ENCODE measurements at places on chromosomes 16 and 17.

GRCh38 chr16:31376705-31377104 is 16.4 kb upstream of the ITGAD start:
- no peak for DNase-seq

DNA sequence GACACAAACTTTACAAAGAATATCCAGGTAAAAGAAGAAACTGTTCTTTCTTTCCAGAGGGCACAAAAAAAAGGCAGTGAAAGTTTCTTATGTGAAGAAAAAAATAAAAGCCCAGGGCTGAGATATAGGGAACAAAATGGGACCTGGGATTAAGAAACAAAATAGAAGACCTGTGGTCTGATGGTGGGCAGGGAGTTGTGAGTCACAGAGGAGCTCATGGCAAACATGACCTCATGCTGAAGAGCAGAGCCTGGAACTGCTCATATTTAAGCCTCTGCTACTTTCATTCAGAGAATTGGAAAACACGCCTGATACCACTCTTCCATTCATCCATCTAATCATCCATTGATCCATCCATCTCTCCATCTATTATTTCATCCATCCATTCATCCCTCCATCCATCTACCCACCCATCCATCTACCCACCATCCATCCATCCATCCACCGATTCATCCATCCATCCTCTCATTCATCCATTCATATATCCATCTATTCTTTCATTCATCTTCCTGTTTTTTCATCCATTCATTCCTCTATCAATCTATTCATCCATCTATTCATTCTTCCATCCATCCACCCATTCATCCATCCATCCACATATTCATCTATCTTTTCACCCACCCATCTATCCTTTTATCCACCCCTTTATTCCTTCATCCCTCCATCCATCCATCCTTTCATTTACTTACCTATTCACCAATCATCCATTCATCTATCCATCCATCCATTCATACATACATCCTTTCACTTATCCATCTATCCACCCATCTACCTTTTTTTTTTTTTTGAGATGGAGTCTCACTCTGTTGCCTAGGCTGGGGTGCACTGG is 30.0 kb downstream of the WFDC1 start:
- no peak for DNase-seq

DNA sequence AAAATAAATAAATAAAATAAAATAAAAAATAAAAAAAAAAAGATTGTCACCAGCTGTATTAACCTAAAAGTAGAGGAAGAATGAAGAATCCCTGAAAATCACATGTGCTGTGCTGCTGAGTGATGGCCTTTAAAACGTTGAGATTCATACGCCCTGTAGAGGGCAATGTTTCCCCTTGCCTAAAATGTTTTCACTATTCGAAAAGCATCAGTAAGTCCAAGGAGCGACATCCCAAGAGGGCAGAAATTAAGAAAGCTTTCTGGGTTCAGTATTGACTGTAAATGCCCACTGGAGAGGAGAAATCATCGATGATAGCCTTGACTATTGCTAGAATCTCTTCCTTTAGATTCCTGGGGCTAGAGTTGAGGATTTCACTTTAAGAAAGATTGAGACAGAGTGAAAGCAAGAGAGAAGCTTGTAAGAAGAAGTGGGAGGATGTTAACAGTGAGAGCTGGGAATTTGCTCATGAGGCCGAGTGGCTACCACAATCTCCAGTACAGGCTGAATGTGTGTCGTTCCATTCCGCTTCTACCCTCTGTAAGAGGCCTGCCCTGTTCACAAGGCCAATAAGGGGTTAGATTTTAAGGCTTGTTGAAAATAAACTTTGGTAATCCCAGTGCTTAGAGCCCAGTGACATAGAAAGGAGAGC is 170.8 kb upstream of the FAM20A start:
- no peak for DNase-seq

DNA sequence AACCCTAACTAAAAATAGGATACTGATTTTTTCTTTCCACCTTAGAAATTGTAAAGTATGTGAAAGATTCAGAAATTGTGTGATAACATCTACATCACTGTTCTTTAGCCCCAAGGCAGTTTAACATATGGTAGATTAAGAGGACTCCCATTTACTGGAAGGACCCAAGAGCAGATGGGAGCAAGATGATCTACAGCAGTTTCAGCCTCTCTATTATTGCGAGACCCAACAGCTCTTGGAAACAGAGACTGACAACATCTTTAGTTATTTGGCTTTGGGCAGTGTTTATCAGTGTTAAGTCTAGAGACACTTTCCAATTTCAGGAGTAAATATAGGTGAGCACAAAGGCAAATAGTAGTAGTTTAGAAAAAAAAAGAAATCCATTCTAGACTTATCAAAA is 124.9 kb upstream of the CORO6 start:
- no peak for DNase-seq

DNA sequence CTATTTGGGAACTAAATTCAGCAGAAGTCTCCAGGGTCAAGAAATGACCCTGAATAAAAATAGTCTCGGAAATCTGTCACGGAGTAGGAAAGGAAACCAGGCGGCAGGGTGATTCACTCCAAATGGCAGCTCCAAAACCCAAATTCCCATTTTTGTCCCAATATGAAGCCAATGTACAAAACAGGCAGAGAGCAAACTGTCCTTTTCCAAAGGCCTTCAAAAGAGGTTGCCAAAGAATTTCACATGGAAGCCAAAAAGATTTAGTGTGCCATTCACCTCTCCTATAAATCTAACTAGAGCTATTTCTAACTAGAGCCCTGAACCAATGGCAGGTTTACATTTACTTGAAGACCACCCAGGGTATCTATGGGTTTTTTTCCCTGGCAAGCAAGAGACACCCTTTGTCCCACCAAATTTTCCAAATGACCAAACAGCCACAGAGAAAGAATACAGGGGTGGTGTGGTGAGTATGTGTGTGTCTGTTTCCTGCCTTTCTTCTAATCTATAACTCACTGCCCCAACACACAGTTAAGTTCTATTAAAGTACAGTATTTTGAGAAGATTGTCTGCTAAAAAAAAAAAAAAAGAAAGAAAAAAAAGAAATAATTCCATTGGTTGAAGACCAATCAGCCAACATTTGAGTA is 6.8 kb downstream of the MYO1D start:
- no peak for DNase-seq

GRCh38 chr17:6753006-6753445 is 2.8 kb upstream of the XAF1 start:
- peak; percentile 69 for DNase-seq

- no peak for DNase-seq
These were observed 70.8 kb upstream of the KCTD5 start for GRCh38 chr16:2611499-2611862.

GRCh38 chr16:1481906-1482835 is 6.6 kb downstream of the PTX4 start:
- no peak for DNase-seq

DNA sequence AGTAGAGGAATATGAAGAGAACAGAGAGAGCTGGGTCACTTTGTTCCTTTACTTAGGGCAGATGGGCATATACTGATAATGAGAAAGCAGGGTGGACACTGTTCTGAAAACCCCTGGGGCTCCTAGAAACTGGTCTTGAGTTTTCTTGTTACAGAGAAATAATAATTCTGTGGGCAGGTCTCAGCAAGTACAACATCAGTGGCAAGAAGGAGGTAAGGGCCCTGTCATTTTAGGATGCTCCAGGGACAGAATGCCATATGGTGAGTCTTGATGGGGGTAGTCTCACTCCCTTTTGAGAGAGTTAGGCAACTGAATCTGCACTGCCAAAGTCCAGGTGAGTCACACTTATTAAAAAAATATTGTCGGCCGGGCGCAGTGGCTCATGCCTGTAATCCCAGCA is 102.3 kb downstream of the KCNJ2 start:
- DNase-seq = no peak

- DNase-seq = peak; percentile 59
These were observed 2.6 kb downstream of the CD300LB start for GRCh38 chr17:74528491-74529199.

GRCh38 chr17:45011767-45012166 is 39.7 kb downstream of the DCAKD start:
- no peak for DNase-seq

DNA sequence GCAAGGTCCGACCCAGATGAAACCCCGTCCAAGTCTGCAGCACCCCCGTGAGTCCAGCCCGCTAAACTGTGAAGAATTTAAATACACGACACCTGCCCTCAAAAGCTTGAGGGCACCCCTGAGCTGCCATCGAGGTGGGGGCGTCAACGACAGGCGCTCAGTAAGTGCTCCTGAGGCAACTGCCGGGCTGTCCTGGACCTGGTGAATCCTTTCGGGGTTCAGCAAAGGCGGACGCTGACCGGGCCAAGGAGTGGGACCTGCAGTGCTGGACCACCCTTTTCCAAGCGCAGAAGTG is 512 bp upstream of the ENDOV start:
- DNase-seq = no peak

DNA sequence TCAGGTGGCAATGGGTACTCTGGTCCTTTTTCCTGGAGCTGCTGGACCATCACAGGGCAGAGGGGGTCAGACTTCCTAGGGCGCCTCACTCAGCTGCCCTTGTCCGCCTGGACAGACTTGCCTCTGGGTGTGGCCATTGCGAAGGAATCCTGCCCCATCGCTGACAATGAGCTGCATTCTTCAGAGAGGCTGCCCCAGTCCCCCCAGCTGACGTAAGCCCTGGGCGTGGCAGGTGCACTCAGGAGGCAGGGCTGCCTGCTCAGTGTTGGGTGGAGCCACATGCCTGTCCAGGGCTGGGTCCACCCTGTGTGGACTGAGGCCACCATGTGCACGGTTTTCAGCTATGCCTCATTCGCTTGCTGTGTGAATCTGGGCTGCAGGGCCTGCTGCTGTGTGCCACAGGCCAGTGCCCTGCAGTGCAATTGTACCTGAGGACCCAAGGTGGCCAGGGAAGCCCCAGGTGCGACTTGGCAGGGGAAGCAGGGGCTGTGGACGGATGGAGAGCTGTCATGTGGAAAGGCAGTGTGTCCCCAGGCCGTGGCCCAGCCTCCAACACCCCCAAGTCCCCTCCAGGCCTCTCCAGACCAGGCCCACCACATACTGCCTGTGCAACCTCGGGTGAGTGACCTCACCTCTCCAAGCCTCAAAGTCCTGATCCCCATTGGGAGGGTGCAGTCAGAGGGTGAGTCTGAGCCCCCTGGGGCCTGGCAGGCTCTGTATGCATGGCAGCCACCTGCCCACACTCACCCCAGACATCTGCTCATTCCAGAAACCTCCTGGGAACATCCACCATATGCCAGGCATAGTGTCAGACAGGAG is 14.0 kb upstream of the MPRIP start:
- DNase-seq = peak; percentile 80

DNA sequence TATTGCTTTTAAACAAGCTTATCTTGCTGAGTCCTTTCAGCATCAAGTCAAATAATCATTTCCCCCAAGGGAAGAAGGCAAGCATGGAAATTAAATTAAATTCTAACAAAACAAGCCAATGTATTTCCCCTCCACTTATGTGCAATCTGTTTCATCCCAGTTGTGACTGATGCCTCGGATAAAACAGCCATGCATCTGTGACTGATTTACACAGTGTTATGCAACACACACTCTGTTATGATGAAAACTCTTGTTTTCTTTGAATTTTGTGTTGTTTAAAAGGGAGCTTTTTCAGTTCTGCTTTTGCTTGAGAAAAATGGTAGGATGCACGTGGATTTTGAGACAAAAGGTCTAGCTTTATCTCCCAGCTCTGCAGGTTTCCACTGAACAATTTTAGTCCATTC is 32.6 kb downstream of the TMEM100 start:
- DNase-seq = no peak

GRCh38 chr16:87048730-87049115 is 268.5 kb downstream of the C16orf95 start:
- DNase-seq = no peak

DNA sequence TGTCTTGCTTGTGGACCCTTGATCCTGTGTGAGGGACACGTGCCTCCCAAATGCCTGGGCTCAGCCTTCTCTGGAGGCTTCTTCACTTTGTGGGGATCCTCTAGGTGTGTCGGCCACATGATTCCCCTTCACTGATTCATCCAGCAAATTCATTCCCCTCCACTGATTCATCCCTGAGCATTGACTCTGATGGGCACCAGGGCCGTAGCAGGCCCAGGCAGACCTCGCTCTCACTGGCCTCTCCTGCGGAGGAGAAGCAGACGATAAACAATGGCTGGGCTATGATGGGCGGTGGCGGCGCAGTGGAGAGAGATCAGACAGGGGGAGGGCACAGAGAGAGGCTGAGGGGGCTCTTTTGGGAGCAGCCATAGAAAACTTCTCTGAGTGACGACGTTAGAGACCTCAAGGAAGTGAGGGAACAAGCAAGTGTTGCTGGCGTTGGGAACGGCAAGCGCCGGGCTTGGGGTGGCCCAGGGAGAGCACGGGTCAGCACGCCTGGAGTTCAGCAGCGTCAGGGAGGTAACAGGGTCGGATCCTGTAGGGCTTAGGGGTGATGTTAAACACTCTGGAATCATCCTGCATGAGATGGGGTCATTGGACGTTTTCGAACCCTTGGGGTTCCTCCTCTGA is 17.5 kb upstream of the RPTOR start:
- no peak for DNase-seq

GRCh38 chr16:28597692-28598261 is 927 bp upstream of the SULT1A2 start:
- no peak for DNase-seq

GRCh38 chr17:66465701-66466100 is 163.3 kb downstream of the PRKCA start:
- DNase-seq = no peak

DNA sequence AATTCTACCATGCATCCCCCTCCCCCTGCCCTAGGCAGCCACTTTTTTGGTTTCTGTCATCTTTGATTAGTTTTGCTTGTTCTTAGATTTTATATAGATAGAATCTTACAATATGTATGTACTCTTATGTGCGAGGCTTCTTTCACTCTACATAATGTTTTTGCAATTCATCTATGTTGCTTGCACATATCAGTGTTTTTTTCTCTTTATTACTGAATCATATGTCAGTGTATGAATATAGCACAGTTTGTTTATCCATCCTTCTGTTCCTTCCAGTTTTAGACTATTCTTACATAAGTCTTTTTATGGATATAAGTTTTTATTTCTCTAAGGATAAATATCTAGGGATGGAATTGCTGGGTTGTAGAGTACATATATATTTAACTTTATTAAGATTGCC is 26.6 kb downstream of the NLK start:
- DNase-seq = no peak

GRCh38 chr17:51261024-51261963 is 948 bp downstream of the UTP18 start:
- no peak for DNase-seq

DNA sequence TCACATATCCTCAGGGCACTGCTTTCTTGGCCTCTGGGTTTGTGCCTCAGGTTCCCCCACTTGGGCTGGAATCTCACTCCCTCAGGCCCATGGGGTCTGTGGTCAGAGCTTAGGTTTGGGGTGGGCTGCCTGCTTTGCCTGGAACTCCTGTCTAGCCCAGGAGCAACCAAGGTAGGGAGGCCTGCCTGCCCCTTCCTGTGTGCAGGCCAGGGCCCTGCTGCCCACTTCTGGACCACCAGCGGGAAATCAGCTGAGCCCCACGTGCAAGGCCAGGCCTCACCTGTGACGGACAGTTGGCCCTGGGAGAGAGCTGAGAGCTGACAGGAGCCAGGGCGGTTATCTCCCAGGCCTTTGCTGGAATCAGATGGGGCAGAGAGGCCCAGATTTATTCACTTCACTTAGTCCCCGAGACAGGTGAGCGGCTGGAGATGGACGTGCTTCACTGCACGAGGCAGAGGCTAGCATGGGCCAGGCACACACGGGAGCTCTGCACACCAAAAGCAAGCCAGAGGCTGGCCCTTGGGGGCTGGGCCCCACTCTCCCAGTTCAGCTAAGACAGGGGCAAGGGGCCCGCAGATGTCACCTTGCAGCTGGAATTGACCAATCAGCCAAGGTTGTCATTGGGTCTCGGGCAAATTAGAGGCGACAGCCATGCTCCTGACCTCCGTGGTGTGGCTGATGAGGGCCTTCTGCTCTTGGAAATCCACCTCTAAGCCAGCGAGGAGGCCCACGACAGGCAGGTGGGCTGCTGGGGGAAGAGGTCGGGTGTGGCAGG is 49.9 kb upstream of the DOC2B start:
- DNase-seq = no peak
